ENCODE measurements at places on chromosomes 16 and 17. TPM values are rescaled to one million over a fixed set of nuclear protein-coding genes. Genes with fewer than 3 reads are reported as not detected.

GRCh38 chr16:58548378-58548777 lies 33.1 kb downstream of the SETD6 start:
- H3K36me3 ChIP-seq, result peaks cover 42% of the 10 kb centered on the region
- no peak overlapping the region for H3K4me3 ChIP-seq
- H3K4me1 ChIP-seq, result no peaks in the 10 kb centered on the region
- no peak for DNase-seq
- H3K27ac ChIP-seq, result no peak overlapping the region

DNA sequence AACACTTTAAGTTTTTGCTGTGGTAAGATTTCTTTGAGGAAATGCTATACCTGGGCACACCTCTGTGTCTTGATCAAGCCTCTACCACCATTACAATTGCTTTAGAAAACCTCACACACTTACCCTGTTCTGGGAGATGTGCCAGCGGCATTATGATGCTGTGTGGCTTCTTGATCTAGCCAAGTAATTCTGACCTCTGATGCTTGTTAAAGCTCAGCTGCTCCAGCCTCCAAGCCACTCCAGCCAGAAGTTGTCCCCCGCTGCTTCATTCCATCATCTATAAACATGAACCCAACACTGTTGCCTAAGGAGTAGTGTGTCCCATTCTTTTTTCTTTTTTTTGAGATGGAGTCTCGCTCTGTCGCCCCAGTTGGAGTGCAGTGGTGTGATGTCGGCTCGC lies 60.1 kb downstream of the CYLD start:
- H3K4me1 ChIP-seq, result peaks cover 5% of the 10 kb centered on the region
- peaks cover 3% of the 10 kb centered on the region for H3K36me3 ChIP-seq
- no peak for DNase-seq
- no peak overlapping the region for H3K4me3 ChIP-seq
- H3K27me3 ChIP-seq, result no peaks in the 10 kb centered on the region

DNA sequence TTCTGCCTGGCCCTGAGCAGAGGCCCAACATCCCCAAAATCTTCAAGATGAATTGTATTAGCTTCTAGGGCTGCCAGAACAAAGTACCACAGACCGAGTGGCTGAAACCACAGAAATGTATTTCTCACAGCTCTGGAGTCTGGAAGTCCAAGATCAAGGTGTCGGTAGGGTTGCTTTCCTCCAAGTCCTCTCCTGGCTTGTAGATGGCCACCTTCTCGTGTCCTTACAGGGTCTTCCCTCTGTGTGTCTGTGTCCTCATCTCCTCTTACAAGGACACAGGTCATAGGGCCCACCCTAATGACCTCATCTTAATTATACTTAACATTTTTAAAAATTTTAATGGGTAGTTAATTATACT lies 215.7 kb downstream of the NTN1 start:
- no peaks in the 10 kb centered on the region for H3K27me3 ChIP-seq
- no peak overlapping the region for H3K4me3 ChIP-seq
- peaks cover 4% of the 10 kb centered on the region for H3K4me1 ChIP-seq
- no peaks in the 10 kb centered on the region for H3K36me3 ChIP-seq
- no peak for DNase-seq
- H3K27ac ChIP-seq, result no peak overlapping the region

NMT1 gene
- 121 TPM for total RNA-seq

TP53TG3F gene
- not detected for total RNA-seq

DNA sequence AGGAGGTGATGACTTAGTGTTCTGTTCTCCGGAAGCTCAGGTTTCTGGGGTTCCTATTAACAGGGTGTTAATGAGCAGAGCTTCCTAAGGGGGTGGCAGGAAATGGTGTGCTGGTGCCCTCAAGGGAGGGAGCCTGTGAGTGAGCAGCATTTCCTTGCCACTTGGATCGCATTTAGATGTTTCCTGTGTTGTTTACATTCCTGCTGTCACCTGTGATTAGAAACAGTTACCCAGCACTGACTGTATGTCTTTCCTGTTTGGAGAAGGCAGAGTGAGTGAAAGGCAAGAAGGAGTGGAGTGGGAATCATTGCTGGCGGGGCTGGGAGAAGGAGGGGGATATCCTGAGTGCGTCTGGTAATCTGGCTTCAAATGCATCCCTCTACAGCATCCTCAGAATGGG lies 214.6 kb downstream of the CCDC182 start:
- H3K27me3 ChIP-seq, result no peaks in the 10 kb centered on the region
- peaks cover 9% of the 10 kb centered on the region for H3K4me1 ChIP-seq
- no peaks in the 10 kb centered on the region for H3K36me3 ChIP-seq
- no peak for DNase-seq
- H3K4me3 ChIP-seq, result no peak overlapping the region

LGALS3BP gene
- 53.9 TPM for total RNA-seq

GRCh38 chr16:84198401-84198800 lies 7.4 kb downstream of the ADAD2 start:
- peaks cover 14% of the 10 kb centered on the region for H3K4me1 ChIP-seq
- no peak overlapping the region for H3K27ac ChIP-seq
- no peak for DNase-seq
- no peak overlapping the region for H3K4me3 ChIP-seq

GRCh38 chr17:80930335-80931279 lies 61.0 kb upstream of the CHMP6 start:
- no peak overlapping the region for H3K27ac ChIP-seq
- H3K4me3 ChIP-seq, result no peak overlapping the region
- H3K36me3 ChIP-seq, result peaks cover 3% of the 10 kb centered on the region
- no peaks in the 10 kb centered on the region for H3K27me3 ChIP-seq
- H3K4me1 ChIP-seq, result no peaks in the 10 kb centered on the region
- no peak for DNase-seq

Measured in naive thymus-derived CD4-positive, alpha-beta T cell (primary cell).